ENCODE measurements at places on chromosomes 4 and X. TPM values are rescaled to one million over a fixed set of nuclear protein-coding genes. Genes with fewer than 3 reads are reported as not detected.

- DNase-seq = no peak
Measured at GRCh38 chr4:80008971-80009370, 64.1 kb downstream of the ANTXR2 start.

- DNase-seq = no peak
Measured at GRCh38 chr4:24886596-24886995, 26.2 kb downstream of the CCDC149 start.

GRCh38 chr4:97153042-97153441 lies 990.2 kb downstream of the STPG2 start:
- no peak for DNase-seq

DNA sequence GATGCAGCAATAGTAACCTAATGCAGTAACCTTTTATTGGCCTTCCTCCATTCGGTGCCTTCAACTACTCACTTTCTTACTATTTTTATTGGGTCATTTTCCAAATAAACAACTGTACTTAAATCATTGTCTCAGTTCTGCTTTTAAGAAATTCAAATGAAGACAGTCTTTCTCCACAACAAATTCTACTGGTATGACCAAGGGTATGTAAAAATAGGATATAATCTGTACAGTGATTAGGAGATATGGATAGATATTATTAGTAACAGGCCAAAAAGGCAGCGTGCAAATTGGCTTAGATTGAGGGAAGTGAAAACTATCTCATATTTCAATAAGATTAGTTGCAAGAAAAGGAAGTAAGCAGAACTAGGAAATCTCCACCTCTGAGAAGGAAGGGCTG lies 177.4 kb upstream of the PPP1R2C start:
- DNase-seq = no peak

GK gene
- total RNA-seq = 2.4 TPM

- DNase-seq = no peak
Measured at GRCh38 chr4:186643501-186644310, 80.0 kb downstream of the FAT1 start.

- no peak for DNase-seq
Measured at GRCh38 chr4:534576-535151, 35.7 kb downstream of the PIGG start.

NOX1 gene
- not detected for total RNA-seq

All from endothelial cell (in vitro differentiated cells).